Vagina (tissue), 2 donors: ENCODE measurements at places on chromosomes 12 and 14.

- DNase-seq, result no peak
Measured at GRCh38 chr12:81450920-81451739, 308.0 kb downstream of the PPFIA2 start.

DNA sequence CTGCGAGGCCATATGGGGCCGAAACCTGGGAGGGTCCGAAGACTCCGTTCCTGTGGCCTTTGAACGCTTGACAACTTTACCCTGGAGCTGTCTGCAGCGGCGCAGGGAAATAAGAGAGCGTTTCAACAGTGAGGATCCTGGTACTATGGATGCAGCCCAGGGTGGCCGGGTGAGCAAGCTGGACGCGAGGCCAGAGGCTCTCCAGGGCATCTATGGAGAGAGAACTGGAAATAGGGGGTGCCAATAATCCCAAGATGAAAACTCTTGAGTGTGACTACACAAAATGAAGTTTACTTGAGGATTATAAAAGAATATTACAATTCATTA, 1.1 kb upstream of the ABCC9 start:
- DNase-seq, result no peak

DNA sequence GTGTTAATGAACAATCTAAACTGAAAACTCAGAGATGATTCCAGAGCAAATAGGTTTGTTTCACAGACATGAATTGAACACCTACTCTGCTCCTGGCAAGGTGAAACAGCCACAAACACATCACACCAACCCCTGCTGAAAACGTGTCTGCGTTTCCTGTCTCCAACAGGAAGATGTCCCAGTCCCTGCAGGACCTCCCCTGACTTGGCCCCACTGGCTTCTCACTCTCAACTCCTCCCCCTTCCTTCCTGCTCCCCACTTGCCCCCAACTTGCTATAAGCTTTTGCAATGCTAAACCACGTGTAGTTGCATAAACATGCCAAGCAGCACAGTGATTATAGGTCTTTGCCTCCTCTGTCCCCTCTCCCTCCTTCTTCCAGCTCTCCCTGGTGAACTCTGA, 567.6 kb downstream of the BCL11B start:
- DNase-seq, result no peak

DNA sequence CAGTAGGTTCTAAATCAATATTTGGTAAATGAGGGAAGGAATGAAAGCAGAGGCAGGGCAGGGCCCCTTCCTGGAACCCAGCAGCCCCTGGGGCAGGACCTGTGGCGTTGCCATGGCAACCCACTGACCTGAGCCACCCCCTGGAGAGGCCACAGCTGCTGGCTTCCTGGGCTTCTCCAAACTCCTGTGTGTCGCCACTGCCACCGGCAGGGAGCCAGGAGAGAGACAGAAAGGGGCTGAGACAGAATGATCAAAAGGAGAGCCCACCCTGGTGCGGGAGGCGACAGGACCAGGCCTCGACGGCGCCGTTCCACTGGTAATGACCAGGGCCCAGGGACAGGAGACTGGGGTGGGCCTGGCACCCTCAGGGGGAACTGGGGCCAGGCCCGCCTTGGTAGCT, 18.2 kb downstream of the RFX4 start:
- DNase-seq, result no peak

GRCh38 chr14:23727566-23728335, 91.6 kb downstream of the DHRS2 start:
- no peak for DNase-seq

DNA sequence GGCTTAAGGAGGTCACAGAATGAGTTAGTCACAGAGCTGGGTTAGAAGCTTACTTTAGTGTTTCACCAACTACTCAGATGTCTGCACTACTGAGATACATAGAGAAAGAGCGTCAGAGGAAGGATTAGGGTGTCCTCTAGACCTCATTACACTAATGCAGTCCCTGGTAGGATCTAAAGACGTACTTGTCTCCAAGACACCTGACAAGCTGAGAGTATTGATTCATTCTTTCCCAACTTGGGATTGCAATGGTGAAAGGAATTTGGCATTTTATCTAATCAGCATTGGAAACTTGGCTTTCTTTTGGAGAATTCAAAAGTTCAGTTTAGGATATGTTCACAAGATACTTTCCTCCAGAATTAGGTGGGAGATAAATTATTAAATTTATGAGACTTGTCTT, 402.1 kb downstream of the ZFP36L1 start:
- DNase-seq, result no peak

- no peak for DNase-seq
Measured at GRCh38 chr12:40622246-40622838, 69.9 kb upstream of the CNTN1 start.

DNA sequence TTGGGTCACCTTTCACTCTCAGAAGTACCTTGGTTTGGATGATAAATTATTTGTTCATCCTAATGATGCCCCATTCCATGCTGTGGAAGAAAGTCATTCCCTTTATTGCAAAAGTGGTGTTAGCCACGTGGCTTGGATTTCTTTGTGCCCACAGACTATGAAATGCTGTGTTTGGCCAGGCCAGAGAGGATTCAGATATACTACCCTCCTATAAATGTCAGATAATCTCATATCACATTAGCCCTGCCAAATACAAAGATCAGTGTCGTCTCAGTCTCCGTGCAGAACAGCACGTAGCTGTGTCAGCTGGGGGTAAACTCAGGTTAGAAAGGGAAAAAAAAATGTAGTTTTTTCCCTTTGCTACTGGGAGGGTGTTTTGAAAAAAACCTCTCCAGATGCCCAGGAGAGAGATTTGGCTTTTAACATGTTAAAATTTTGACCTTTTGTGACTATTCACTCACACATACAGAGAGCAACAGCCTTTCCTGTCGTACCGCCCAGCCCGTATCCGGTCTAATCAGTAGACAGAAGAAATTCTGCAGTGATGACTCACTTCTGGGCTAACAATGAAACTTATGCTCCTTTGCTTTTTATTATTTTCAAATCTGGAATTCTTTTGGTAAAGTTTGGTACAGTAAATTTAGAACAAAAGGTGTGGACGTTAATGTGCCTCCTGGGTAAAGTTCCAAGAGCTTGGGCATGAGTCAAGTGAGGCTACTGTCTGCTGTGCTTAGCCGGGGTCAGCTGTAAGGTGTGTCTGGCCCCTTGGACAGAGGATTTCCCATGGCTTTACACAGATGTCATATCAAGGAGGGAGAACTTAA, 8.5 kb upstream of the PTPRB start:
- no peak for DNase-seq
